ENCODE measurements at places on chromosomes 3 and 15.

DNA sequence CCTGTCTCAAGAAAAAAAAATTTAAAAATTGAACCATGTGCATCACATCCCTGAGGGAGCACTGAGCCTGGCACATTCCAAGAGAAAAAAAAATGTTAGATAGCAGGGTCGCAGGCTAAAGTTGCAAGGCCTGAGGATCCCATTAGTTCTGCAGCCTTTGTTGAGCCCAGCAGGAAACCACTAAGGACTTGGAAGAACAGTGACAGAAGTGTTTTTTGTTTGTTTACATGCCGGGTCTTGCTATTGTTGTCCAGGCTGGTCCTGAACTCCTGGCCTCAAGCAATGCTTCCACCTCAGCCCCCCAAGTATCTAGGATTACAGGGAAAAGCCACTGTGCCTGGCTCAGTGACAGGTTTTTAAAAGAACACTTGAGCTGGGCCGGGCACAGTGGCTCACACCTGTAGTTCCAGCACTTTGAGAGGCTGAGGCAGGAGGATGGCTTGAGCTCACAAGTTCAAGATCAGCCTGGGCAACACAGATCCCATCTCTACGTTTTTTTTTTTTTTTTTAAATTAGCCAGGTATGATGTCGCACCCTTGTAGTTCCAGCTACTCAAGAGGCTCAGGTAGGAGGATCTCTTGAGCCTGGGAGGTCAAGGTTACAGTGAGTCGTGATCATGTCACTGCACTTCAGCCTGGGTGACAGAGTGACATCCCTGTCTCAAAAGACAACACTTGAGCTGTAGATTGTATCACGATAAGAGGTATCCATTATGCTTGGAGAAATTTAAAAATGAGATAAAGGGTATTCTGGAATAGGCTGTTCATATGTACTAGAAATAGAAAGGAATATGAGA, 15.2 kb downstream of the CHAC1 start:
- DNase-seq, result no peak

- no peak for DNase-seq
These were observed 116.7 kb downstream of the LIPC start for GRCh38 chr15:58548308-58549012.

DNA sequence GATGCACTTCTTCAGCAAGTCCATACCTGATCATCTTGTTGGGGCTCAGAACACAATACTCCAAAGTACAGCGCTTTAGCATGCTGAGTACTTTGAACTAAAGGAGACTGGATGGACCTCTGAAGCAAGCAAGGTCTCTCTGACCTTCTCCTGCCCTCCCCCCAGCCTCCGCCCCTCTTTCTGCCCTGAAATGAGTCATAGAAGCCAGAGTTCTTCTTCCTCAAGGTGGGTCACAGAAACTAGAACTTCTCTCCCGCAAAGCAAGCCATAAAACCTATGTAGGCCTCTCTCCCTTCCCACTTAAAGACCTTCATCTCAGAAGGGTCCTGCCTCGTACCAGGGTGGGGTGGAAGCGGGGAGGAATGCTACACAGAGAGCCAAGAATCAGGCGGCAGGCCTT, 230.5 kb upstream of the PROK2 start:
- DNase-seq, result no peak

DNA sequence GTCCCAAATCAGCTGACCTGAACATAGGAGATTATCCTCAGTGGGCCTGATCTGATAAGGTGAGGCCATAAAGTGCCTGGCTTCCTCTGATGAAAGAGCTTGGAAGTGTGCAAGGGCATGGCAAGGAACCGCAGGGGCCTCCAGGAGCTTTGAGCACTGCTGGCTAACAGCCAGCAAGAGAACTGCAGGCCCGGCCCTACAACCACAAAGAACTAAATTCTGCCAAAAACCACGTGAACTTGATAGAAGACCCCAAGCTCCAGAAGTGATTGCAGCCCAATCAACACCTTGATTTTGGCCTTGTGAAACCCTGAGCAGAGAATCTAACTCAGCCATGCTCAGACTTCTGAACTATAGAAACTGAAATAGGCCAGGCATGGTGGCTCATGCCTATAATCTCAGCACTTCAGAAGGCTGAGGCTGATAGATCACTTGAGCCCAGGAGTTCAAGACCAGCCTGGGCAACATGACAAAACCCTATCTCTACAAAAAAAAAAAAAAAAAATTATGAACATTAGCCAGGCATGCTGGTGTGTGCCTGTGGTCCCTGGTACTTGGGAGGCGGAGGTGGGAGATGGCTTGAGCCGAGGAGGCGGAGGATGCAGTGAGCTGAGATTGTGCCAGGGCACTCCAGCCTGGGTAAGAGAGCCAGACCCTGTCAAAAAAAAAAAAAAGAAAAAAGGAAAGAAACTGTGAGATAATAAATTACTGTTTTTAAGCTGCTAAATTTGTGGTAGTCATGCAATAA, 7.7 kb upstream of the DIS3L start:
- no peak for DNase-seq

- DNase-seq, result no peak
These were observed 28.6 kb downstream of the CLDN1 start for GRCh38 chr3:190293621-190294020.

- DNase-seq, result no peak
These were observed 45.5 kb downstream of the SLC28A1 start for GRCh38 chr15:84929795-84930603.

- DNase-seq, result no peak
These were observed 424.3 kb upstream of the CBLB start for GRCh38 chr3:106293161-106293560.

GRCh38 chr3:189184566-189184965, 12.8 kb downstream of the TPRG1 start:
- DNase-seq, result no peak

DNA sequence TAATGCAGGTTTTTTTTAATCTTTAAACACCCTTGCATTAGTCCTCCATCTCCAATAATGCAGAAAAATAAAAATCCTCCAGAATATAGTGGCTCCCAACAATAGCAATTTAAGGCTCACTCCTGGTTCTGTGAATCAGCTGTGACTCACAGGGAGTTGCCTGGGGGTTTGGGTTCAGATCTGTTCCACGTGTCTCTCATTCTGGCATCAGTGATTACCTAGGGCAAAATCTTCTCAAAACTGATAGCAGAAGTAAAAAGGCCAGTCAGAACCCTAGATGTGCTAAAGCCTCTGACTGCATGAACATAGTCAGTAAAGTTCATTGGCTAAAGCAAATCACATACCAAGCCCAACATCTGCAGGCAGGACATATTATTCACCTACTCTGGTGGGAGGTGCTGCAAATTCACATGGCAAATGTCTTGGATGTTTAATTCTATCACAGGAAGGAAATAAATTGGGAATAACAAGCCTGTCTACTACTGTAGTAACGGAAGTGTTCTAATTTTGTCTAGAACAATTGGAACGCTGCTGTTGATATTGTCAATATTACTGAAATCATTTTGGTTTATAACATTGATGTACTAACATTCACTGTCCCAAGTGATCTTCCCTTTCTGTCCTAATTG, 364.1 kb upstream of the CNTN4 start:
- no peak for DNase-seq

- no peak for DNase-seq
These were observed 79.3 kb upstream of the SKOR1 start for GRCh38 chr15:67746022-67746421.

- peak; percentile 52 for DNase-seq
These were observed 3.7 kb downstream of the IQSEC1 start for GRCh38 chr3:13069495-13069894.

DNA sequence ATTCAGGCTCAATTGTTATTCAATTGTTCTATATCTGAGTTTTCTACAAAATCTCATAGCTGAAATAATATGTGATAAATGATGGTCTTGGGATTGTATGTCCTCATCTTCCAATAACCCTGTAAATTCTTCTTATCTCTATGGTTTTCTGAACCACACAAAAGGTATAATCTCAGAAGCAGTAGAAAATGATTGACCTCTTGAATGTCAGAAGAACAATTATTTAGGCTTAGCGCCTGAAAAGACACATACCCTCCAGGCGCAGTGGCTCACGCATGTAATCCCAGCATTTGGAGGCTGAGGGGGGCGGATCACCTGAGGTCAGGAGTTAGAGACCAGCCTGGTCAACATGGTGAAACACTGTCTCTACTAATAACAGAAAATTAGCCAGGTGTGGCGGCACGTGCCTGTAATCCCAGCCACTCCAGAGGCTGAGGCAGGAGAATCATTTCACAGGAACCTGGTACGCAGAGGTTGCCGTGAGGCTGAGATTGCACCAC, 288.0 kb upstream of the TBC1D5 start:
- DNase-seq, result no peak

- DNase-seq, result no peak
These were observed 11.0 kb upstream of the GPR27 start for GRCh38 chr3:71742621-71743020.

DNA sequence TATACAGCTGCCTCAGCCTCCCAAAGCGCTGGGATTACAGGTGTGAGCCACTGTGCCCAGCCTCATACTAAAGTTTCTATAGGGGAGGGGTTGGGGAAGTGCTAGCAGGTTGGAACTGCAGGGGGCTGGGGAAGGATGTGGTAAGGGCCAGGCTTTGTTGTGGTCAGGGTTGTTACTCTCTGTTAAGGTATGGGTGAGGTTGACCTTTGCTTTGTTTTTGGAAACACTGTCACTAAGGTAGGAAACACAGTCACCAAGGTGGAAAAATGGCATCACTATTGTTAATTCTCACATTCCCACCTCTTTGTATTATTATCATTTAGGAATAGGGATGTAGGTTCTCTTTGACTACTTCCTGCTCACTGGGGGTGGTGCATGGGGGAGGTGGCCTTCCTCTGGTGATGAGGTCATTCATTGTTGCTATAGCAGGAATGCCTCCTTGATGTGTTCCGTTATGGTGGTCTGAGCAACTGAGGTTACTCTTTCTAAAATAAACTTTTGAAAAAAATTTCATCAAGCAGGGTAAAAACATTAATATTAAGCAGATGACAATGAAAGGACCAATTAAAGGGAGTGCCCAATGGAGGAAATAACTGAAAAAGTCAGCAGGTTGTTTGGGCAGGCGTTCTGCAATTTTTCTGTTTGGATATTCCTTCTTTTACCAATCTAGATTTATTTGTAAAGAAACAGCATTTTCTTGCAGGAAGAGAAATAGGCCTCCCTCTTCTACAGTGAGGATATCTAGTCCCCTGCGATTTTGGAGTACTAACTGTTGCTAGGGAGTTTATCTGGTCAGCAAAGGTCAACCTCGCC, 150.5 kb downstream of the WDR76 start:
- DNase-seq, result no peak

GRCh38 chr15:56786966-56787365, 53.7 kb upstream of the ZNF280D start:
- DNase-seq, result no peak

DNA sequence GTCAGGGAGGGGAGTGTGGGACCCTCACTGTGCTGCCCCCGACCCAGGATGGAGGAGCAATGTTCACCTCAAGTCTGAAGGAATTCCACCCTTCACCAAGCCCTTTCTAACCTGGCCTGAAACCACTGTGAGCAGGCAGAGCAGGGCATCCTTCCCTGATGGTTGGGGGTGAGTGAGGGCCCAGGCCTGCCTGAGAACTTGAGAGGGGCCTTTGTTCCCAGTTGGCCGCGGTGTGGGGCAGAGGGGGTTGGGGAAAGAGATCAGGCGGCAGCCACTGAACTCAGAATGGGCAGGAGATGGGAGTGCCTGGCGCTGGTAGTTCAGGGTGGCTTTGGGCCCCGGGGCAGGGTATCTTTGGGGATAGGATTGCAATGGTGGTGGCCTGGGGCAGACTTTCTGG, 103.5 kb upstream of the RPL32 start:
- no peak for DNase-seq

- DNase-seq, result no peak
These were observed 160.1 kb upstream of the ATP11B start for GRCh38 chr3:182633186-182633585.

DNA sequence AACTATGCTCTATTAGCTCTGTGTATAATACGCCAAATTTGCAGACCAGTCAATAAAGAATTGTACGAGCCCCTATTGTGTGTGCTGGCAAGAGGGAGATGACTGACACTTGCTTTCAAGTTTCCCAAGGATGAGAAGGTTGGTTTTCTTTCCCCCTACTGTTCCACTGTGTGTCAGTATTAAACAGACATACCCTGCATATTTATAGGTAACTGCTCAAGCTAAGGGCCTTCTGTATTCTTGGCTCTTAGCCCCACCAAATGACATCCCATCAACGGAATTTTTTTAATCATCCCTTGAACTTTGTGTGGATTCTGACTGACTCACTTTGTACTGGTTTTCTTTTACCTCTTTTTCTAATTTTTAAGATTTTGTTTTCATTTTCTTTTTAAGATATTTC, 60.6 kb upstream of the GYG1 start:
- no peak for DNase-seq

- no peak for DNase-seq
These were observed 11.3 kb downstream of the PLA2G4D start for GRCh38 chr15:42082823-42083604.

- DNase-seq, result no peak
These were observed 255.3 kb upstream of the LRTM1 start for GRCh38 chr3:55183201-55183600.

DNA sequence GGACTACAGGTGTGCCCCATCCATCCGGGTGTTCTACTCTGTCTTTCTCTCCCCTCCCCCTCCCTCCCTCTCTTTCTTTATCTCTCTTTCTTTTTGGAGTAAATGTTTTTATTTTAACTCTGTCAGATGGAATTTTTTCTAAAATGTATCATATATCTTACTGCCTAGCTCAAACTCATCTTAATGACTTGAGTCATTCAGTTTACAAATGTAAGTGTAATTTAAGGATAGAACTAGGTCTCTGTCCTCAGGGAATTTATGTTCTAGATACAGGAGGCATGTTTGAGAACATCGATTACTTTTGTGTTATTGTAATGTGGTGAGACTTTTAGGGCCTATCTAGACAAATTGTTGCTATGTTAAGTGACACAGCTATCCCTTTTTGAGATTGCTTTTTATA, 3.5 kb downstream of the TBC1D23 start:
- DNase-seq, result no peak

DNA sequence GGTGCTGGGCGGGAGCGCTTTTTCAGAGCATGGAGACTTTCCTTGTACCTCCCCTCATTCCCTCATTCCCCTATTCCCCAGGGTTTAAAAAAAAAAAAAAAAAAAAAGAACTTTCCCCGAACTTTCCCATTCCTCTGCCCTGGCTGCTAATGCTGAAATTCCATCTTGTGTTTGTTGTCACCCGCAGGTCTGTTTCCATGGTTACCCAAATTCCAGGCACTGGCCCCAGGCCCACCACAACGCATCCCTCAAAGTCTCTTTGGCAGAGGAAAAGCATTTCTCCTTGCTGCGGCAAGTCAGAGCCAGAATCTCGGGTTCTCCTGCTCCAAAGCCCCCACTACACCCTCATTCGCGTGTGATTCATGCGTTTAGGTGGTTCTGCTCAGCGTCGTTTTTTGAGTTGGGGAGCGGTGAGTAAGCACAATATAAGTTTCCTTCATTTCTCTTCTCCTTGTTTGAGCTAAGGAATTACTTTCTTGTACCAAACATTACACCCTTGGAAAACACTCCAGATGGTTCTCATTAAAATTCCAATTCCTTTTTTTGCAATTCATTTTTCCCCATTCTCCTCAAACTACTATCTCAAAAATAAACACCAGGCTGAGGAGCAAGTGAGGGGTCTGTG, 21.6 kb downstream of the ANAPC13 start:
- no peak for DNase-seq

- no peak for DNase-seq
These were observed 156.9 kb upstream of the PRICKLE2 start for GRCh38 chr3:64382153-64382552.
